Activated CD4-positive, alpha-beta memory T cell treated with anti-CD3 and anti-CD28 coated beads for 36 hours (primary cell): ENCODE measurements at places on chromosomes 11 and 22.

DNA sequence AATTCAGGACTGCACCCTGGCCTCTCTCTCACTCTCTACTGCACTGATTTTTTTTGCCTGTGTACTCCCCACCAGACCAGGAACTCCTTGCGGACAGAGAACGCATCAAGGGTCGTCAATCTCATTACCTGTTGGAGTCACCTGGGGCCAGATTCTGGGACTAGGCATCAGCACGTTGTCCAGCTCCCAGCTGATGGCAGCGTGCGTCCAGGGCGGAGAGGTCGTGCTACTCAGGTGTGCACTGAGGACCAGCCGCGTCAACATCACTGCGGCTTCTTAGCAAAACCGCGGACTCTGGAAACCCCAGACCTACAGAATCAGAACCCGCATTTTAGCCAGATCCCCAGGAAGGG is 13.1 kb downstream of the KCNJ5 start:
- no peak for DNase-seq

- DNase-seq, result no peak
Observed at GRCh38 chr22:50360578-50360977, 17.5 kb downstream of the PPP6R2 start.

DNA sequence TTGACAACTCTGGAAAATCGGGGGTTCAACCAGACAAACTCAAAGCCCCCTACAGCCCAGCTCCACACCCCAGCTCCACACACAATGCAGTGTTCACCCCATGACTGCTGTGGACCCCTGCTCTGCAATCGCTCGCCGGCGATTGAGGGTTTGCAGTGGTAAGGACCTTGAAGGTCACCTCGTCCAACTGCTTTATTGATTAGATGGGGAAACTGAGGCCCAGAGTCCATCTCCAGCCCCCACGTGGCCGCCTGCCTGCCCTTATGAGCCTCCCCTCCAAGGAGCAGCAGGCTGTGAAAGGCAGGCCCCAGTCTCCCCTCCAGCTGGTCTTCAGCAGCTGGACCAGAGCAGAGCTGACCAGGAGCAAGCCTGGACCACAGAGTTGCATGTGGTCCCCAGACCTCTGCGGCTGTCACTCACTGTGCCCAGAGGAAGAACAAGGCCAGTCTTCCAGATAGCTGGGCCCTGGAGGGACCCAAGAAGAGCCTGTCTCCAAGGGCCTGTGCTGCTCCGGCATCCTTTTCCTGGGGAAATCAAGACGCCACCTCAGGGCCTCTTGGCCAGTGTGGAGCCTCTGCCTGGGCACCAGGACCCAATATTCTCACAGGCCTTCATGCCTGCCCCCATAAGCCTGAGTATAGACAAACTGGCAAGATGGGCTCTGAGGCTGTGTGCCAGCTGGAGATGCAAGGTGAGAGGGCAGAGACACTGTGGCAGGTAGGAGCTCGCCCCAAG is 8.8 kb upstream of the LINC01488 start:
- DNase-seq, result no peak

GRCh38 chr11:6321961-6322362 is 1.7 kb upstream of the CAVIN3 start:
- DNase-seq, result peak; percentile 41
